ENCODE measurements at places on chromosomes 4 and X.

DNA sequence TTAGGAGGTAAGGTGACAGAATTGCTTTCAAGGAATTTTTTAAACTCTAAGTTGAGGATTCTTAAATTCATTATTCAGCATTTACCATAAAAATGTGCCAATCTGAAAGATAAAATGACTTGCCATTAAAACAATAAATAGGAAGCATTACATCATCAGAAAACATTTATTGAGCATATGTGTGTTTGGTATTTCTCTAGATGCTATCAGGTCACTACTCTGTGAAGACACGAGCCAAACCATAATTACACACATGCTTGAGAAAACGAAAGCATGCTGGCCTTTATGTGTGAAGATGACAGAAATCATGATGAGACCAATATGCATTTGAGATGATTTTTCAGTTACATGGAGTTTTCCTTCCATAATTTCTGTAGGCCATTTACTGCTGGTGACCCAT, 12.3 kb upstream of the IL21 start:
- DNase-seq: no peak

DNA sequence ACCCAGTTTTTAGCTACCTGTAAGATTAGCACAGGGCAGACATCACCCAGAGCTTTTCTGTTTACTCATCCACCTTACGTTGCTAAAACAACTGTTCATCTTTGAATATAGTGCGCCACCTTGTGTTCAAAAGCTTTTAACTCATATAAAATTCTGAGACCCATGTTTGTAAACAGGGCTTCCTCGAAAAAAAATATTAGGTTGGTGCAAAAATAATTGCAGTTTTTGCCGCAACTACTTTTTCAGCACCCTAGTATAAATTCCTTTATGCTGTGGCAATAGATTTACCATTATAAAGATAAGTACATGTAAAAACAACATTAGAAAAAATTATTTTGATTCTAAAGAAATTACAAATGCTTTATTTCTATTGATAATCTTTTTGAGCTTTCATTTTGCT, 147.9 kb downstream of the LRBA start:
- peak; percentile 70 for DNase-seq

GRCh38 chr4:68176500-68176899, 46.8 kb upstream of the TMPRSS11F start:
- DNase-seq: no peak

GRCh38 chr4:184167576-184167975, 50.1 kb downstream of the ENPP6 start:
- no peak for DNase-seq

DNA sequence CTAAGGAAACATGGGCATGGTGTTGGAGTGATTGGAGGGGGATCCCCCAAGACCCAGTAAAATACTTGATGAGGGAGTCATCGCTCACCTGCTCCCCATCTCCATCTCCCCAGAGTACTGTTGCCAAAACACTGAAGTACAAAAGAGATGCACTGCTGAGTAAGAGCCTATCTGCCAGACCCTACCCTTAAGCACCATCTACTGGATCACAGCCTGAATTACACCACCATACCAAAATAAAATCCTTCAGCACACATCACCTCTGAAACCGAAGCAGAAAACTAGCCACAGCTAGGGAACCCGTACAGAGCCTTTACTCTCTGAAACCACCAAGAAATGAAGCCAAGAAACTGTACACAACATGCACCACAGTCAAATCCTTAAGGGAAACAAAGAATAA, 466.3 kb upstream of the ACTRT1 start:
- DNase-seq: no peak
